ENCODE measurements at places on chromosomes 11 and 22.

- no peak for DNase-seq
Measured at GRCh38 chr11:45219411-45219810, 66.7 kb downstream of the SYT13 start.

DNA sequence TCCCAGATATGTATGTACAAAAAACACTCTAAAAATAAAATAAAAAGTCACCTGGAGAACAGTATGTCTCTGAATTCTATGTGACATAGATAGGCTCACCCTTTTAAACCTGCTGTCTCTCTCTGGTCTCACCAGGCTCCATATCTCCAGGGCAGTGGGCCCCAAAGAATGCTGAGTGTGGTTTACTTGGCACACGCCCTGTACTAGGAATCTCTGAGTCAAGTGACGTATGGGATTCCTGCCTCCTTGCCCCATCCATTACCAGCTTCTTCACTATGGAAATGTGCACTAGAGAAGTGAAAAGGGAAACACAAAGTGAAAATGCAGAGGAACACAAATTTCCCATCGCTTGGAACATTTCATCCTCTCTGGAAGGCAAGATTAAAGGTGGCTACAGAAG is 722.2 kb upstream of the TENM4 start:
- no peak for DNase-seq

DNA sequence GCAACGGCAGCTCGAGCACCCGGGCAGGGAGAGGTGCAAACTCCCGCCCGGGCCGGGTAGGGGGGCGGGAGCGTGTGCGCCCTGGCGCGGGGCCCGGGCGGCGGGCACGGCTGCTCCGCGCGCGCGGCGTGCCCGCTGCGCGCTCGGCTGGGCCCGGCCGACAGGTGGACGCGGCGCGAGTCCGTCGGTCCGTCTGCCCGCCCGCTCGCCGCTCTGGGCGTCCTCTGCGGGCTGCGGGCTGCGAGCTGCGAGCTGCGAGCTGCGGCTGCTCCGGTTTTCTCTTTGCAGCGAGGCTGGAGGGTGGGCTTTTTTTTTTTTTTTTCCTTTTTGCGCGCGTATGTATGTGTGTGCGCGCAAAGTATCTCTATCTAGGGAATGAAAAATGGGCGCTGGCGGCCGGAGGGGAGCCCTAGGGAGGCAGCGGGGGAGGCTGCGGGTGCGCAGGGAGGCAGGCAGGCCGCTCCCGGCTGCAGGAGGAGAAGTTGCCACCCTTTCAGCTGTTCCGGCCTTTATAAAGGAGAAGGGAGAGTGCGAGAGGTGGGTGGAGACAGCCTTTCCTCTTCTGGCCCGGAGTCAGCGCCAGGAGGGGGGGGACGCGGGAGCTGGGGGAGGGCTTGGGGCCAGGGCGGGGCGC is at the start of gene PDGFB:
PDGFB (minus strand) TSS at position 487 of the 634 bp plus-strand sequence. CDS start 1,019 bp downstream, outside the sequence.
- DNase-seq = no peak

DNA sequence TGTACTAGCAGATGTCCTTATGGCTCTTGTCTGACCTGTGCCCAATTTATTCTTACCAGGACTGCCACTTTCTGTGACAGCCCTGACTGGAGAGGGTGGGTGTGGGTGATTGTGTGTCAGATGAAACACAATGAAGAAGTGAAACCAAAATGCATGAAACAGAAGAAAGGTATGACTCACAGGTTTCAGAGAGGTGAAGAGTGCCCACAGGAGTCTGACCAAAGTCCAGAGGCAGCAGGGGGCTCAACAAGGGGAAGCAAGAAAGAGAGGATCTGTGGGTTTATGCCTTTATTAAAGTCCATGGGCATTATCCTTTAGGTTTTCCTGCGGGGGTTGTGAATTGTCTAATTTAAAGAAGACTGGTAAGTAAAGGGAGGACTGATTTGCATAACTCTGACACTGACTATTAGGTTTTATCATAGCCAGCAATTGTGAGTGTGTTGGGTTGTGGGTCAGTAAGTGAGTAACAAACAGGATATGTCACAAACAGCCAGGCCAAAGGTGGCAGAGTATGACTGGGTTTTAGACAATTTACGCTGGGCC is 3.9 kb upstream of the OR4C6 start:
- peak; percentile 1 for DNase-seq

DNA sequence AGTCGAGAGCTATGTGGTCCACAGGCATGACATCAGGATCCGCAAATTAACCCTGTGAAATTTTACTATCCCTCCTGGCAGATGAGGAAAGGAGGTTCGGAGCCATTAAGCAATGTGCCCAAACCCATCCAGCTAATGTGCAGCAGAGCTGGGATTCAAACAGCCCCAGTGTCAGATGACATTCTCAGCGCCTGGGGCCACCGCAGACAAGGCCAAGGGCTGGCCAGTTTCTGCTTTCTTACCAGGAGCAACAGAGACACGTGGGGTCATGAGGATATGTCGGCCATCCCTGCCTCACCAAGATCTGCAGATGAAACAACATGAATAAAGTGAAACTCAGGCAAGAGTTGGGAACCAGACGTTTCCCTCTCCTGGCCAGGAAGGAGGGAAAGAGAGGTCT is 110.2 kb downstream of the TENM4 start:
- DNase-seq = no peak

GRCh38 chr22:32119568-32120235 is 39.4 kb downstream of the C22orf42 start:
- no peak for DNase-seq

- DNase-seq = no peak
Measured at GRCh38 chr11:131840545-131840944, 470.1 kb downstream of the NTM start.

Measured in NAMALWA (cell line).